ENCODE measurements at places on chromosomes 2 and 18.

GRCh38 chr2:64888591-64889309 is 100.4 kb upstream of the SLC1A4 start:
- DNase-seq, result no peak

DNA sequence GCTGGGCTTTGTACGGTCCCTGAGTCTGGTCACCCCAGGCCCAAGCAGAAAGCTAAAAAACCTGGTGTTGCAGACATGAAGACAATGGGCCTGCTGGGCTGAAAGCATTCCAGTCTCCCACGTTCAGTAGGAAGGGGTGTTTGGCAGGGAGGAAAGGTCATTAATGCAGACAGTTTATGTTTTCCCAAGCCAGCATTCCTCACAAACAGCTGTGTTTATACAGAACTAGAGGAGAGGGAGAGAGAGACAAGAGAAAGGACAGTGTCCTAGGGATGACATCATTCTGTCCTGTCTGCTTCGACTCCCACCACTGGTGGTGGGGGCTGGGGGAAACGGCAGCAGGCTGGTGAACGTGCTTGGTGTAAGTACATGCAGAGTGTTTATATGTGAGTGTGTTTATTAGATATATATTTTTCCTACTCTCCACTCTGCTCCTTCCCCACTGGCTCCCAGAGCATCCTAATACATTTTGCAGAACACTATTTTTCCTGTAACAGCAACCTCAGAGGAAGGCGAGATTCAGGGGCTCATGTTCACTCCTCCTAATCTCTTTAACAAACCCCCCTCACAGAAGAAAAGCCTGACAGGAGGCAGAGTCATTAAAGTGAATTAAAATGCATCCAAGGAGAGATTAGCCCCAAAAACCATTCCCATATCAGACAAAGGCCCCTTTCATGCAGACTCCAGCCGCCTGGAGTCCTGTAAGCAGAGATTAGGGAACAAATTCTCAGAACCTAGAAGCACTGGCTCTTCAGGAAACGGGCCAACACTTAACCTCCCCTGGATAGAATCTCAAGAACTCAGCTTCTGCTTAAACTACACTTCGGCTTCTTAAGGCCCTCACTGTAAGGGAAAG is 380.4 kb downstream of the TNS1 start:
- no peak for DNase-seq

DNA sequence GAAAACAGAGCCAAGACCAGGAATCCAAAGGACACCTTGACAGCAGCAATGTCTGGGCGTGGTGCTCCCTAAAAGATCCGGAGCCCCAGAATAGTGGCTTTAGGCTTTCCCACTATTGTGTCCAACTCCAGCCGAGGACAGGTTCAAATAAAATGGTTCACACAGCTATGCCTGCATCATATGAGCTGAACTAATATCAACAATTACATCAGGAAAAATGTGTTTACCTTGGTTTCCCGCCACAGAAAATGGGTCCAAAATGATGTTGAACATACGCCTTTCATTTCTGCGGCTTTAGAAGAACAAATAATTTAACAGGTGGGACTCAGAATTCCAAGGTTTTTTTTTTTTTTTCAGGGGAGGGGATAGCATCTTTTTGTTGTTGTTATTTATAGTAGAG is 93.6 kb downstream of the OSR1 start:
- no peak for DNase-seq

- DNase-seq, result no peak
Measured at GRCh38 chr2:124530203-124530602, 505.1 kb downstream of the CNTNAP5 start.

DNA sequence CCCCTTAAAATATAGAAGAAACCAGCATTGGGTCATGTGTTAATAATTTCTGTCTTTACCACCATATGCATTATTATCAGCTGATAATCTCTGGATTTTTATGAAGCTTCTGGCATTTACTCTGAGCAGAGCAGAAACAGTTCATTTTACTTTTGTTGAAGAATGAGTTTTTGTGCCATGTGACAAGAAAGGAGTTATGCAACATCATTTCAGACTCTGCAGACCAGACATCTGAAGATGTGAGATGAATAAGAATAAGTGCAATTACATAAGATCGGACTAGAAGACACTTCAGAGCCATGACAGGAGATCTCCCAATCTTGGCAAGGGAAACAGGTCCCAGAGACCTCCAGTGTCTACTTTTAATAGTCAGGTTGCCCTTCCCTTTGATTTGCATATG is 869.4 kb upstream of the VRK2 start:
- DNase-seq, result no peak

DNA sequence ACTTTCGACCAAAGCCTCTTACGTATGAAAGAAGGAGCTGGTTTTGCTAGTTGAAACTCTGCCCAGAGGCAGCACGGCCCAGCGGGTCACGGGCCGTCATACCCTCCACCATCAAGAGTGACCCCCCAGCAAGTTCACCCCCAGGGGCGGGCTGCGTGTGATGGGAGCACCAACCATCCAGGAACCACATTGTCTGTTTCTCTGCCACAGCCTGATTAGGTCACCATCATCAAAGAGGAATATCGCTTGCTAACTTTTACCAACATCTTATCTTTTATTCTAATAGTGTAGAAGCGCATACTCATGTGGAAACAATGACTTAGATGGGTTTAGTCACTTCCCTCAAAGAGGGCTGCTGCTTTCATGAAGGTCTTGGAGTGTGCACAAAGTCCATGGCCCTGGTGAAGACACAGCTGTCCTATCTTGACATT is 116.6 kb upstream of the SMIM21 start:
- DNase-seq, result no peak
